ENCODE measurements at places on chromosomes 2 and 18.
A peak's percentile ranks its signal among the peaks of the same experiment; 100 is the strongest.

DNA sequence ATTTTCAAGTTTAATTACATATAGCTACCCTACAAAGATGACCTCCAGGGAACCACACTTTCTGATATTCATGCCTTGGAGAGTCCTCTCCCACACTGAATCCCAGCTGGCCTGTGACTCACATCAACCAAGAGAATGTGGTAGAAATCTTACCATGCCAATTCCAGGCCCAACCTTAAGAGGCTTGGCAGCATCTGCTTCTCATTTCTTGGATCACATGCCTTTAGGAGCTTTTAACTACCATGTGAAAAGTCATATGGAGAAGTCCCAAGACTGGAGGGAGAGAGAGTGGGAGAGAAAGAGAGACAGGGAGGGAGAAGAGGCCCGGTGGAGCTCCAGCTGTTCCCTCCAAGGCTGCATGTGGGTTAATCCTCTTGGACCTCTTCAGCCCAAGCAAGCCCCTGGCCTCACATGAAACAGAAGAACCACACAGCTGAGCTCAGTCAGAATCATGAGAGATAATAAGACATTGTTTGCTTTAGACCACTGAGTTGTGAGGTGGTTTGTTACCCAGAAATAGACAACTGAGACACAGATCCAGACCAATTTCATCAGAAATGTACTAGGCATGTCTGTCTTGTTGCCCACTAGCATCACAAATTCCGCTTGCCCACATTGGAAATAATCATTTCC, 190.7 kb downstream of the MTCL1 start:
- DNase-seq: no peak

DNA sequence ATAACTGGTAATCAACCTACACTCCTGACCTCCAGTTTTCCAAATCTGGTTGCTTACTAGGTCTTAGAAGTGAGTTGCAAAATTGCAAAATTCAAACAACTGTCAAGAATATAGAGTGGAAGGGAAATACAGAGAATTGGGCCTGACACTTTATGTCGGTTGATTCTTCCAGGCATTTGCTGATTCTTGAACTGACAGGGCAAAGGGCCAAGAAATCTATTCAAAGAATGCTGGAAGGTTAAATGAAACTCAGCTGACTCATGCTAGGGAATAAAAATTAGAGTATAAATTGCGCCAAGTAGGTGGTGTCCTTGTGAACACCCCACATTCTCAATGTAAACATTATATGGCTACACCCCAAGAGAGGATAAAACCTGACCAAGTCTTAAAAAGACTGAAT, 21.5 kb upstream of the ZSCAN30 start:
- no peak for DNase-seq

DNA sequence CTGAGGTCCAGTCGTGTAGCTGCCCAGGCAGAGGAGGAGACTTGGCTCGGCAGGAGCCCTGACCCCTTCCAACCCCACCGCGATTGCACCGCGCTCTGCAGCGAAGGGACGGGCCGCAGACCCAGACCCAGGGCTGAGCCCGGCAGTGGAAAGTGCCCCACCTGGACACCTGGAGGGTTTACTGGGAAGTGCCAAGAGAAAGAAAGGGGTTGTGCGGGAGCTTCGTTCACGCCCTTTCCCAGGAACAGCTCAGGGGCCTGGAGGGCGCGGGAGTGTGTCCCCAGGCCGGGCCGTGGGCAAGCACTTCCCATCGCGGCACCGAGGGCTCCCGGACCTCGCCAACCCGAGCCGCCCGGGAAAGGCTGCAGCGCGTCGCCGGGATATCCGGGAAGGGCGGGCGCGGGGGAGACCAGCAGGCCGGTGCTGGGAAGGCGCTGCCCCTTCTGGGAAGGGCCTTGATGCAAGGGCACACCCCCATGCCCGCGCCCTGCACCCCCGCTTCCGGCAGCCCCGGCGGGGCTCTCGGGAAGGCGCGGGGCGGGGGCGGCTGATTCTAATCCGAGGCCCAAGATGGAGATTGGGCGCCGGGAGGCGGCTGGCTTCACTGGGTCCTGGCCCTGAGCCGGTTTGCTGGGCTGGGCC, 36.1 kb upstream of the MRPL33 start:
- DNase-seq: peak; percentile 12

DNA sequence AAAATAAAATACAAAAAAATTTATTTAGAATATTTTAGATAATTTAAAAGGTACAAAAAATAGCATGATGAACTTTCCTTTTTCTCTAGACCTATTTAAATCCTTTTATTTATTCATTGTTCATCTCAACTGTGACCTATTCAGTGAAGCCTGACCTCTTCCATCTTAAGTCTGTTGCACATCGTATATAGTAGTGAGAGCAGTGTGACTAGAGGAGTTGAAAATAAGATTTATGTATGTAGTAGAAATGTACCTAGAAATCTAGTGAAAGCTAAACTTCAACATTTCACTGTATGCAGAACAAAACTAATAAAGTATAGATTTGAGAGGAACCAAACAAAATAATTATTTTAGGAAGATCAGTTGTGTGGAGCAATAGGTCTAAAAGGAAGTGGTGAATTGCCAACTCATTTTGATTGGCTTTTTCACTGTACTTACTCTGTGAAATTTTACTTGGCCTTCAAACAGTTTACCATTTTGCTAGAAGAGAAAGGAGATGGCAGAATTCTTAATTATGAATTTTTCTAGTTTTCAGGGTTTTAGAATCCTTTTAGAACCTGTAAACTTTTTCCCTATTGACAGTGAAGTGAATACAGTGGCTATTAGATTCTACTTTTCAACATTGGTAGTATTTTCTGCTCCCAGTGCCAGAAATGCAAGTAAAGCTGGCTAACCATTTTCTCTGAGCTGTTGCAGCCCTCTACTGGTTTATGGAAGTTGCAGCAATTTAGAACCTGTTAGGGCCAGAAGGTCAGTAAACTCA, 11.0 kb downstream of the ANKRD12 start:
- DNase-seq: peak; percentile 36

DNA sequence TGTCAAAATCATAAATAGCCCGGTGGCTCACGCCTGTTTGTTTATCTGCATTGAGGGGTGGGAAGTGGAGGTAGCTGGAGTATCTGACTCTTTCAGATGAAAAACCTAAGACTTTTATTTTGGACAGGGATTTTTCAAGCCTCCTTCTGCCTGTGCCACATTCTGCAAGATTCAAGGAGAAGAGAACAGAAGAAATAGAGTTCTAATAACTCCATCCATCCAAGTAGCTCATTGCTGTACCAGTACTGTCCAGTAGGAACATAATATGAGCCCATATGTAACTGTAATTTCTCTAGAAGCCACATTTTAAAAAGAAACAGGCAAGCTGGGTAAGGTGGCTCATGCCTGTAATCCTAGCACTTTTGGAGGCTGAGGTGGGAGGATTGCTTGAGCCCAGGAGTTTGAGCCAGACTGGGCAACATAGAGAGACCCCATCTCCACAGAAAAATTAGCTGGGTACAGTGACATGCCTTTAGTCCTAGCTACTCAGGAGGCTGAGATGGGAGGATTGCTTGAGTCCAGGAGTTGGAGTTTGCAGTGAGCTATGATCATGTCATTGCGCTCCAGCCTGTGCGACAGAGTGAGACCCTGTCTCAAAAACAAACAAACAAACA, 35.4 kb upstream of the NT5DC4 start:
- DNase-seq: no peak

DNA sequence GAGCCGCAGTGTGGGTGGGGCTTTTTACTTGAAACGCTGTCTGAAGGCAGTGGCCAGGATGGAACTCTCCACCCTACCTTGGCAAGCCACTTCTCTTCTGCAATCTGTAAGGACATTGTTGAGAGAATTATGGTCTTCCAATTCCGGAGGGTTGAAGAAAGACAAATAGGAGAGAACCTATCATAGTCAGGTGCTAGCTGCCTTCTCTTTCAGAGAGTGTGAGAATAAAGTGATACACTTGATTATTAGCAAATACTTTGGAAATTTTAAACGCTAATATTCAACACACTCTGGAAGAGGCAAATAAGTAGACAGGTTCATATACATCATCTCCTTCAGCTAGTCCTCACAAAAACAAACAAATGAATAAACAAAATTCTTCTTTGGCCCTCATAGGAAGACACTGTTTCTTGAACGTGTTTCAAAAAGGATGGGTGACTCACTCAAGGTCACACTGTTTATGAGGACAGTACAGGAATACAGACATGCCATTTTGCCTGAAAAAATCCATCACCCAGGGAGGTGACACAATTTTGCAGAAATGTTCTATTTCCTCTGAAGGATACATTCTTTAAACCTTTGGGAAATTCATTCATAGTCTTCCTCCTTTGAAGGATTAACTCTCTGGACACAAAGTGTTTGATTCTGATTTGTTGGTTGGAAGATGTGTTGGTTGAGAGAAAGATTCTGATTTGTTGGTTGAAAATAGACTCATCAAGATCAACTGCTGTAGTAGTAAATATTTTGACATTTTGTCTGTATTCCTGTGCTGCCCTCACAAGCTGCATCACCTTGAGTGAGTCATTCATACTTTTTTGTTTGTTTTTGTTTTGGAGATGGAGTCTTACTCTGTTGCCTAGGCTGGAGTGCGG, 2.2 kb upstream of the IL1RN start:
- DNase-seq: no peak

GRCh38 chr2:9092383-9093282, 89.1 kb upstream of the MBOAT2 start:
- DNase-seq: no peak

DNA sequence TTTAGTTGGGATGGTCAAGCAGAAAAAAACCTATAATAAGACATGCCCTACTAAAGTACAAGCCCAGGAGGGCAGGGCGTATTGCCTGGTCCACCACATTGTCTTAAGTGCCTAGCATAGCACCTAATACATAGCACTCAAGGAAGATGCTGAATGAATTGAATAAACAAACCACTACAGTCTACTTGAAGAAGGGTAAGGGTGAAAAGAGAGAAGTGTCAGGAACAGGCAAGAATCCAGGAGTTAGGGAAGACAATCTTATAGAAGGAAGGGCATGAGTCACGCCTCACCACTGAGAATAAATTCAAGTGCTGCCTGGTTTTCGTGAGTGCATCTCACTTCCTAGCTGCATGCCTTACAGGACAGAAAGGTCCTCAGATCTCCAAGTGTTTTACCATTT, 13.9 kb downstream of the SLC19A3 start:
- no peak for DNase-seq
